Right forelimb (tissue), 1 donor: ENCODE measurements at places on chromosomes 7 and 10.

DNA sequence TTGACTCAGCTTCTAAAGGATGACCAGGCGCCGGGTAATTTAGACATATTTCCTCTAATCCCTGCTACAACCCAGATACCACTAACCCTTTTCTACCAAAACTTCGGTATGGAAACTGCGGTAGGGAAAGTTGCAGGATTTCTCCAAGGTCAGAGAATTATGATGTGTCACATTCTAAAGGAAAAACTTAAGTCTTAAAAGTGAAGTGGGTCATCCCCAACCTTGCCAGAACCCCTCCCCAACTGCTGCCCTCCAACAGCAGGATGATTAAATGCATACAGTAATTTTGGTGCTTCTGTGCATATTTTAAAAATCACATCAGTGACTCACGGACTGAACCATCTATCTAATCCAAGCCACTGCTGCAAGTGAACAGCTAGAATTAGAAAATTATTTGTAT is 52.7 kb downstream of the GRB10 start:
- DNase-seq, result no peak

- DNase-seq, result no peak
Observed at GRCh38 chr10:74910976-74911350, 84.6 kb downstream of the KAT6B start.

DNA sequence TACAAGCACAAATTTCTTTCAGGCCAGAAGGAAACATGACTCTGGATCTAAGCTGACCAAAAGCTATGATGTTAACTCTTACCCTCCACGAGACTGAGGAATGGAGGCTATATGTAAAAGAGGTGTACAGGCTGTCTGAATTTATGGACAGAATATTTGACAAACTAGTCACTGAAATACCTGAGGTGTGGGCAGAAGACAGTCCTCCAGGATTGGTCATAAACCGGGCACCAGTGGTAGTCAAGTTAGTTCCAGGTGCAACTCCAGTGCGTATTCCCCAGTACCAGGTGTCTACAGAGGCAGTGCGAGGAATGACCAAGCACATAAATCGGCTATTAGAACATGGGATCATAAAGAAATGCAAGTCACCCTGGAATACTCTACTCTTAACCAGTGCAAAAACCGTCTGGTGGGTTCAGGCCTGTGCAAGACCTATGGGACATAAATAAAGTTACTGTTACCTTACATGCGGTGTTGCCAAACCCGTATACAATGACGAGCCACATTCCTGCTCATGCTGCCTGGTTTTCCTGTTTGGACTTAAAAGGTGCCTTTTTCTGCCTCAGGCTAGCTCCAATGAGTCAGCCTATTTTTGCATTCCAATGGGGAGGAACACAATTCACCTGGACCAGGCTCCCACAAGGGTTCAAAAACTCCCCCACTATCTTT is 6.7 kb upstream of the CYREN start:
- no peak for DNase-seq

DNA sequence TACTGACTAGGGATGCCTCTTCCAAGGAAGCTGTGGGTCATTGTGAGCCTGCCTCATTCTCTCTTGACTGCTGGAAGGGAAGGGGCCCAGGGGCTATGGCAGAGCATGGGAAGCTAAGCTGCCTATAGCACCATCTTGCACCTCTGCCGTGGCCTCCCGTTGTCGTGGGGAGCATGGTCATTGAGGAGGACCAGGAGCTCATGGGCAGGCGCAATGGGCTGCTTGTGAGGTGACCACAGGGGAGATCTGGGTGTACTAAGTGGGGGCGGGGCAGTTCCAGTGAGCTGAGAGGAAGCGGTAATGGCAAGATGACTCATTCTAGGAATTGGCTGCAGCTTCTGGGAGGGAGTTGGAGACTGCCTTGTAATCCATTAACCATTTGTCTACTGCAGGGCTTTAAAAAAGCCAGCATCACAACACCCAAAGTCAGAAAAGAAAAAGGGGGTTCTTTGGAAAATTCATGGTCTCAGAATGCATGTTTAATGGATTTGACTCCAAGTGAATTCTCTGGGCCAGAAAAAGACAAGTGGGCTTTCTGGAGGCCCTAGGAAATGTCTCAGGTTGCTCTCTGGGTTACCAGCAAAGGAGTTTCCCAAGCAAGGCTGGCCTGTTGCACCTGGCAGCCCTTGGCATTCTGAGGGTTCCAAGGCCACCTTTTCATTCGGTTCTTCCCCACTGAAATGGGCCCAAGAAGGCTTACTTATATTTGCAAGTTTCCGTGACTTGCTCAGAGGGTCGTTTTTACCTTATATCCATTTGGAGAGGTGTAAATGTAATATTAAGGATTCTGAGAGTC is 3.6 kb downstream of the DUSP5 start:
- peak; percentile 76 for DNase-seq

DNA sequence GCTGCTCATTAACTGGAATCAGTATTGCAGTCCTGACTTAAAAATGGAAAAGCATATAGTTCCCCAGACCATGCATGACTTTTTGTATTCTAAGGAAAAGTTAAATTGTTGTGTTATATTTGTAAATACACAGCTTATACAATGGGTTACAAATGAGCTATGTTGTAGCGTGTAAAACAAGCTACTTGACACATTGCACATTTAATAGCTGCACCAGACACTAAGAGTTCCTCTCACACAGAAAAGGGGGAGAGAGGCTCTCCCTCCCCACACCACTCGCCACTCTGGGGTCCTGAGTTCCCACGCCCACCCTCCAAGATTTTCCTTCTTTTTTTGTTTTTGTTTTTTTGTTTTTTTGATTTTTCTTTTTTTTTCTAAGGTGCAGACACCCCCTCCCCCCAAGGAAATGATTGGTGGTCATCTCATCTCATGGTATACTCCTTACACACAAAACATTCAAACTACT is 6.3 kb downstream of the KLF6 start:
- DNase-seq, result no peak

DNA sequence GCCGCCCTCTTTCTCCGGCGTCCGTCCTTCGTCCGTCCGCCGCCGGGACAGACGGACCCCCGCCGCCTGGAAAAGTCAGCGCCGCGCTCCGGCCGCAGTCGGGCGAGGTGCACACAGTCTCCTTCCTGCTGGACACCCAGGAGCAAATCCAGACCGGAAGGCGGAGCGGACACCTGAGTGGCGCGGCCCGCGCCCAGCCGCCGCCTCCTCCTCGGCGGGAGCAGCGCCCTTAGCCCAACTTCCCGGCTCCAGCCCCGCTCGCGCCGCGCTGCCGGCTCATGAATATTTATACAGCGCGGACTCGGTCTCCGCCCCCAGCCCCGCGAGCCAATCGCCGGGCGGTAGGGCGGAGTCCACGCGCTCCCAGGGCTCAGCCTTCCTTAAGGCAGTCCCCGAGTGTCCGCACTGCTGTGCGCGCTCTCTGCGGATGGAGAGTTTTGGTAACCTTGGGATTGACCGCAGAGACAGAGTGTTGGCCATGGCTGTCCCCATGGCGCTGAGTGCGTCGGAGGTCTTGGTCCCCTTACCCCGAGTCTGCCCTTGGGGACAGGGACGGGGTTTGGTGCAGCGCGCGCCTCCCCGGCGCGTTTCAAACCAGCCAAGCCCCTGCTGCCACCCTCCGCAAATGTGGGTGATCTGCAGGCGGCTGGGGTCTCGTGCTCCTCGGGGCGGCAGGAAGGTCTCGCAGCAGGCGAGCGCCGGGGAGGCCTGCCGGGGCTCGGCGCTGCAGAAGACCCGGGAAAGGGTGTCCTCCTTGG is at the start of gene FZD8:
FZD8 (minus strand) TSS at position 262 of the 758 bp plus-strand sequence. CDS start 867 bp downstream, outside the sequence.
- peak; percentile 97 for DNase-seq

GRCh38 chr7:38463277-38464225 is 167.6 kb downstream of the AMPH start:
- DNase-seq, result no peak

- peak; percentile 50 for DNase-seq
Observed at GRCh38 chr7:2530071-2530987, 10.8 kb downstream of the LFNG start.

- no peak for DNase-seq
Observed at GRCh38 chr7:119943942-119944600, 328.9 kb upstream of the KCND2 start.

DNA sequence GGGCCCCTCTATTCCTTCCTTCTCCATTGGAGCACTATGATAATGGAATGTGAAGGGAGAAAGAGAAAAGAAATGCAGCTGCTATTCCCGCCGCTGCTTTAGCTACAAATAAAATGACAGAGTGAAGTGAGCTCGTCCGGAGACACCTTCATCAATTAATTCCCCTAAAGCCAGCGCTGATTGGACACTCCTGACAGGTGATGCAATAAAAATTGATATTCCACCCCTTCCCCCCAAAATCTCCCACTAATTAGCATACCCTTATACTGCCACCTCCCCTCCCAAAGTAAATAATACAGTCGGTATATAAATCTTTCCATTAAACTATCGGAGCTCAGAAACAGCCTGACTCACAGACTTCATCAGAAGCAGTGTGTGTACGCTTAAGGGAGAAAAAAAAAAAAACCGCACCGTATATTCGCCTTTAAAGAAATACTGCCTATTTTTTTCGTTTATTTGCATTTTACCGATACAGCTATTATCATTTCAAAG is 7.3 kb downstream of the SKIDA1 start:
- DNase-seq, result peak; percentile 59

DNA sequence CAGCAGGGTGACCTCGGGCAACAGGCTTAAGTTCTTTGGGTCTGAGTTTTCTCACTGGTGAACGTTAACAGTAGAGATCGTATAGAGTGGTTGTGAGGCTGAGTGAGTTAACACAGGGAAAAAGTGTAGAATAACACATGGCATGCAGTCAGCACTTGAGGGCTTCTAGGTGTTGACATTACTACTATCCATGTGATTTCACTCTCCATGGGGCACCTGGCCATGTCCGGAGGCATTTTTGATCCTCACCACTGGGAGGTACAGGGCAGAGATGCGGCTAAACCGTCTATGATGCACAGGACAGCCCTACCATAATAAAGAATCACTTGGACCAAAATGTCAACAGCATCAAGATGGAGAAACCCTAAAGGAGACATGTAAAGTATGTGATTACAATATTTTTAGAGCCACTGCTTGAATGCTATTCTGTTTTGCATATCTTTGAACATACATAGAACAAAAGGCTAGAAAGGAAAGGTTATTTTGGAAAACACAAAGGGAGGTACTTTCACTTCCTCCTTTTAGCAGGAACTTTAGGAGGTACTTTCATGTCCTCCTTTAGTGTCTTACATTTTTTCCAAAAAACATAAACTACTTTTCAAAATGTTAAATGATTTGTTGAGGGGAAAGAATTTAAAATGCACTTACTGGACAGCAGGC is 44.3 kb downstream of the NOD1 start:
- no peak for DNase-seq

DNA sequence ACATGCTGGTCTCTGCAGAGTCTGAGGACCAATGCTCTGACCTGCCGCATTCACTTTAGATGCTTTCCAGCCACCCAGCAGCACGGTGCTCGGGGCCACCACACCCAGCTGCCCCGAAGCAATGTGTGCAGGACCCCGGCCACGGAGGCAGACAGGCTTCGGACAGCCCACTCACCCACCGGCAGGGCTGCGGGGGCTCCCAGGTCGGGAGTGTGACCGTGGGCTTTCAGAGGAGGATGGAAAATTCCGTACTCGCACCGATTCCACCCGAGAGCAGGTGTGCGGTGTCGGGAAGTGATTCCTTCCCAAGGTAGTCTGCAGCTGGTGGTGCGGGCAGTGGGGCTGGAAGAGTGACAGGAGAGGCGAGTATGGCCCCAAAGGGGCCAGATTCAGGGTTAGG is 190.9 kb downstream of the DNAJB6 start:
- no peak for DNase-seq

- DNase-seq, result no peak
Observed at GRCh38 chr10:102918817-102919245, 737 bp downstream of the CNNM2 start.

DNA sequence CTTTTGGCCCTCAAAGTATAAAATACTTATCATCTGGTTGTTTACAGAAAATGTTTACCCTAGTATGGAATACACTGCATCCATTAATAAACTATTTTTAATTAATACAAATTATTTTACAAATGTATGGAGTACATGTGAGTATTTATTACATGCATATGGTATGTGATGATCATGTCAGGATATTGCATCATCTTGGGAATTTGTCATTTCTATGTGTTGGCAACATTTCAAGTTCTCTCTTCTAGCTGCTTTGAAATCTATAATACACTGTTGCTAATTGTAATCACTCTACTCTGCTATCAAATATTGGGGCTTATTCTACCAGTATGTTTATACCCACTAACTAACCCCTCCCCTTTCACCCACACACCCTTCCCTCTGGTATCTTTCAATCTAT is 103.9 kb upstream of the THSD7A start:
- DNase-seq, result no peak

GRCh38 chr7:78828317-78828716 is 625.1 kb downstream of the MAGI2 start:
- no peak for DNase-seq

DNA sequence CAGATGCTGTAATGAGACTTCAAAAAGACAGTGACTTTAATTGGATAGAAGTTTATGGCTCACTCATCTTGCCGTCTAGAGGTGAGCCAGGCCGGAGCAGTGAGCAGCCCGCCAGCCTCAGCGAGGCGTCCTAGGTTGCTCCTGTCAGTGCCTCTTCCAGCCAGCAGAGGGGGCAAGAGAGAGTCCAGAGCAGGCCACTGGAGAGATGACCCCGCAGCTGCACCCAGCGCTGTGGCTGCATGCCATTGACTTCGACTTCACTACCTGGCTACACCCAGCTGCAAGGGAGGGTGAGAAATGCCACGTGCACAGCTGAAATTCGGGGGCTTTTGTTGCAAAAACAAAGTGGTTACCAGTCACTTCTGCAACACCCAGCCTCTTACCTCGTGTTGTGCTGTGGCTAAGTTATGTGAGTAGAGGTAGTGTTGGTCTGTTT is 26.5 kb downstream of the NUB1 start:
- peak; percentile 85 for DNase-seq

DNA sequence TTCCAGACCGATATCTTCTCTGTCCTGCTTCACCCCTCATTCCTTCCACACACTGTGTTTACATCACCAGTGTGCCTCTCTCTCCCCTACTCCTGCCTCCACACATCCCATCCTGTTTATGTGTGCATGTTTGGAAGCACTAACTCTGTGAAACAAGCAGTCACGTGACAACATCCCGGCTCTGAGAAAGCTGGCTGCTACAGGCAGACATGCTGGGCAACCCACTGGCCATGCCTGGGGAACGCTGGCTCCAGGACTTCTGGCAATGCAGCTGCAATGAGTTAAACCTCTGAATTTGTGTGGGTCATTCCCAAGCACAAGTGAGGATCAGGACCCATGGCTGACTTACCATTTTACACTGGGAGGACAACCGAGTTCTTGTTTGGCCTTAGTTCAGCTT is 74.0 kb downstream of the WNT2 start:
- DNase-seq, result no peak
